CD8-positive, alpha-beta memory T cell (primary cell): ENCODE measurements at places on chromosomes 5 and 9. TPM values are rescaled to one million over a fixed set of nuclear protein-coding genes. Genes with fewer than 3 reads are reported as not detected.

GRCh38 chr9:127660886-127661741, 45.7 kb upstream of the CFAP157 start:
- DNase-seq, result no peak

The CFAP157 gene
- not detected for total RNA-seq

DNA sequence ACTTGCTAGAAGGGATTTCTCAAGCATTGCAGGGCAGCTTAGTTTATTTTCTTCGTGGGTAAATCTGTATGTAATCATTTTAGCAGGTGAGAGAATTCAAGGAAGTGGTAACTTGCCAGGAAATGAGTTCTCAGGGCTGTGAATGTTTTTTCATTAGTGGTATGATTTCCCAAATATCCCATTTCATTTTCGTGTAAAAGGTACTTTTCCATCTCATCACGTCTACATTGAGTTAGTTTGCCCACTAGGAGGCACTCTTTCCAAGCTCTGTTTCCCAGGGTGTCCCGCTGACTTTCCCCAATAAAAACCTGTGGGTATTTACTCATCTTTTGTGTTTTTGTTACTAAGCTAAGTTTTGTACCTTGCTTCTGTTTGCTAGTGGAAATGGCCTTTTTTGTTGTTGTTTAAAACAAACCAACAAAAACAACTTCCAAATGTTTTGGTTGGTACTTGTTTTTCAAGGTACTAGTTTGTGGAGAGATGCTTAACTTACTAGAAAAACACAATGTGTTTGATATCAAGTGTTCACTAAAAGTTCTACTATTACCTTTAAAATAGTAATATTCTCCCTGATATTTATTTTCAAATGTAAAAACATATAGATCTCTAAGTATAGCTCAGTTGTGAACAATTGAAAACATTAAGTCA, 373.6 kb downstream of the ADGRV1 start:
- no peak for DNase-seq

The CARD6 gene
- 2.1 TPM for total RNA-seq

The UGT3A2 gene
- total RNA-seq, result not detected

- DNase-seq, result no peak
Measured at GRCh38 chr5:60340326-60340725, 359.6 kb downstream of the DEPDC1B start.

The HSPB3 gene
- not detected for total RNA-seq

DNA sequence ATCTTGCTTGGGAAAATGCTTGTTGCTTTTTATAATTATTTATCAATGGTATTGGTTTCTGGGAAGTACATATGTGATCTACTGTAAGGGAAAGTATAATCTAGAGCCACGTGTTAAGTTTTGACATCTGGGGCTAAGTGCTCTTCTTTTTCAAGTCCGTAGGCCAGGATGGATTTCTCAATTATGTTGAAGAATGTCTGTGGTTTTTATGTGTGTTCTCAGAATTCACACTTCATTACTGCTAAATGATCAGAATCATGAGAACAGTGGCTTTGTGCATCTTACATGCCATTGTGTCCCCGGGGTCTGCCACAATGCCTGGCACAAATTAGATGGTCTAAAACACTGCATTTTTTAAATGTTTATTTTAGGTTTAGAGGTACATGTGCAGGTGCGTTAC, 14.5 kb upstream of the AUH start:
- no peak for DNase-seq

DNA sequence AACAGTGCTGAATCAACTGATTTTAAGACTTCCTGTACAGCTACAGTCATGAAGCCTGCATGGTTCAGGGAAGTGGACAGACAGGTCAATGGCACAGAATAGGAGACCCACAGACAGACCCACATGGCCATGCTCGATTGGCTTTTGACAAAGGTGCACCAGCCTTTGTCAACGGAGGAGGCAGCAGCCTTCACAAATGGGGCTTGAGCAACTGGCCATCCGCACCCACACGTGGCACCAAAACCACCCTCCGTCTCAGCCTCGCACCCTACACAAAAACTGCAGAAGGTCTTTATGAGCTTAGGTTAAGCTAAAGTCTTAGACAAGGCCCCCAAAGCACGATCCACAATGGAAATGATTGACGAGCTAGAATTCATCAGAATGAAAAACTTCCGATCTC, 59.5 kb upstream of the UBAC1 start:
- DNase-seq, result no peak

The FSD1L gene
- 3.8 TPM for total RNA-seq

DNA sequence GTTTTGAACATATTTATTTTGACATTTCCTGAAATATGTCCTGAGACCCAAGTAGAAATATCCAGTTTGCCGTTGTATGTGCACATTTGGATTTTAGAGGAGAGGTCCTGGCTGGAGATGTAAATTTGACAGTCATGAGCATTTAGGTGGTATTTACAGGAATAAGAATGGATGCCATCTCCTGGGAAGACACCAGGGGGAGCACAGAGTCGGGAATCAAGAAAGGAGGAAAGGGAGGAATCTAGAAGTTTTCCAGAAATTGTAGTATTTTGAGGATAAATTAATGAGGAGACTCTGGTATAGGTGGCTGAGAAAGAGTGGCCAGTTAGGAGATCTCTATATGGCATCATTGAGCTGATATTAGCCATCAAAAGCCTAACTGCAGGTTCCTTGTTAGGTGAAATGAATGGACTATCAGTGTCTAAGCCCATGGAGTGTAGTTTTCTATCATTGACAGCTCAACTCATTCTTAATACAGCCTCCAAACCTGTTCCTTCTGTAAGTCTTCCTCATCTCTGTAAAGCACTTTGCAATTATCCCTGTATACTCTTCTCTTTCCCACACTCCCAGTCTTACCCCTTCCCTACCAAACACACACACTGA, 7.2 kb downstream of the GAPT start:
- DNase-seq, result no peak

- DNase-seq, result no peak
Measured at GRCh38 chr5:96080557-96080956, 118.9 kb upstream of the ELL2 start.

The MORN5 gene
- total RNA-seq, result not detected

DNA sequence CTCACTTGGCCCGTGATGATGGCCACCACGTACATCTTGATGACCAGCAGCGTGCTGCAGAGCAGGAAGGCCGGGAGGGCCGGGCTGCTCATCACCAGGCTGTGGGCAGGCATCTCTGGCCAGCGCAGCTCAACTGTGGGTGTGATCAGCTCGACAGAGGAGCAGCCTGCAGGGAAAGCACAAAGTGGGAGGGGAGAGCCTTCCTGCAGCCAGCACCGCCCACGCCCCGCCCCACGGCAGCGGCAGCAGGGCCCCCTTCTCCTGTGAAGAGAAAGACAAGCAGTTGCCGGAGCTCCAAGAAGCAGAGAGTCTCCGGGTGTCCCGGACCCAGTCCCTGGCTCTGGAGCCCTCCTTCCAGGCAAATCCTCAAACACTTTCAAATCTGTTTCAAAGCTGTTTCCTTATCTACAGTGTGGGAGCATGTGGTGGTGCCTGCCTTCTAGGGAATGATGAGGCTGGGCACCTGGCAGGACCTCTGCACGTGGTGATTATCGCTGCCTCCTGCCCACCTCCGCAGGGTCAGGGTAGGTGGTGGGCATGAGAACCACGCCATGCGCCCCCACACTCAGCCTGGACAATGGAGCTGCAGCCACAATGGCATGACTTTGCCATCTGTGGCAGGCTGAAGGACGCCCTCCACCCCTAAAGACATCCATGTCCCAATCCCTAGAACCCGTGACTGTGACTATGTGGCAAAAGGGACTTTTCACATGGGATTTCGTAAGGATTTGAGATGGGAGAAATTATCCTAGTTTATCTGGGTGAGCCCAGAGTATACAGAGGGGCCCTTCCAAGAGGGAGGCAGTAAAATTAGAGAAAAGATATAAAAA, at the start of gene PTGES:
Gene PTGES (minus strand): TSS at position 143 of the 830 bp plus-strand sequence. CDS start 30 bp downstream, at position 113.
- peak; percentile 49 for DNase-seq

DNA sequence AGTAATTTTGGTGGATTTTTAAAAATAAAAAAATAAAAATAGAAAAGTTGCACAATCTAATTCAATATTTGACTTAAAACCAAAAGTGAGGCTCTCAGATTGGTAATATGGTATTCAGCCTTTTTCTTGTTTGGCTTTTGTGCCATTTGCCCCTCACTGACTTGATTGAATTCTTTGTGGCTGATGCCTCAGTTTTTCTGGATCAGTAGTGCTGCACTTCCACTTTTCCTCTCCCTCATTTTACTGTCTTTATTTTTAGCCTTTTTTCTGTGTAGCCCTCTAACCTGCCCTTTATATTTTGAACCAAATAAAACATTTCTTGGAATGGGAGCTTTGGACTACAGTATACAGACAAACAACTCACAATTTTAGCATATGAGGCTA, 3.8 kb upstream of the MSMP start:
- no peak for DNase-seq

DNA sequence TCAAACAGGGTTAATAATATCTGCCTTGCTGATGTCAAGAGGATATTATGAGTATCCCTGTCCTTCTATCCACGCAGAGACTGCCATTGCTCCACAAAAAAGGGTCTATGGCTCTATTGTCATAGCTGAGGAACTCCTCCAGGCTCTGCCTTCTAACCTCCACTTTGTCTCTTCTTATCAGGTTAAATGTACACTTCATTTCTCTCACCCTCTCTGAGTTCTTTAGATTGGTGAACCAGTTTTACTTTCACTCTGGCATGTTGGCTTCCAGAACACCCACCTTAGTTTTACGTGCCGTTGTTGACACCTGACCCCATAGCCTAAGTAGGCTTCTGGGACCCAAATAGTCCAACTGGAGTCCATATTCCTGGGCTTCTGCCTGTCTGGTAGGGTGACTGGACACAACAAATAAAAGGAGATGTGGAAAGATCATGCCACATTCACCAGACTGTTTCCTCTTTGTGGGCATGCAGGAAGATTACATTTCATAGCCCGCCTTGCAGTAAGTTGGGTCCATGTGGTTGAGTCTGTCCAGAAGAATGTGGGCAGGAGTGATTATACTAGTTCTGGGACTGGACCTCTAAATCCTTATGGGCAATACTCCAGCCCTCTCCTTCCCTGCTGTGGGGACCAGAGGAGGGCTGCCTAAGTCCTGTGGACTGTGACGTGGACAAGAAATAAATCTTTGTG, 350.4 kb upstream of the CLINT1 start:
- no peak for DNase-seq

DNA sequence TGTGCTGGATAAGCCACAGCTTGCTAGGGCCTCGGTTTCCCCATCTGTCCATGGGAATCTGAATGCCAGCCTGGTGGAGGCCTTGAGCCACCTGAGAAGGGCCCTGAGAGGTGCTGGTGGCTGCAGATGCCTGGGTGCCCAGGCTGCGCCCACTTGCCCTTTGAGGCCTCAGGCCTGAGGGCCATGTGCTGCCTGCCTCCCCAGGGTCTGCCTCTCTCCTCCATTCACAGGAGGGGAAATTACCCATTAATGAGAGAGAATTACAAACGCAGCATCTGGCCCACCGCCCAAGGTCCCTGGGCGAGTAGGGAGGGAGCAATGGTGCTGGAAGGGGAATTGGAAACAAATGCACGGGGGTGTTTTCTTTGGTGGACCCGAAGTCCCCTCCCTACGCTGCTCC, 59.6 kb downstream of the BARX1 start:
- no peak for DNase-seq

DNA sequence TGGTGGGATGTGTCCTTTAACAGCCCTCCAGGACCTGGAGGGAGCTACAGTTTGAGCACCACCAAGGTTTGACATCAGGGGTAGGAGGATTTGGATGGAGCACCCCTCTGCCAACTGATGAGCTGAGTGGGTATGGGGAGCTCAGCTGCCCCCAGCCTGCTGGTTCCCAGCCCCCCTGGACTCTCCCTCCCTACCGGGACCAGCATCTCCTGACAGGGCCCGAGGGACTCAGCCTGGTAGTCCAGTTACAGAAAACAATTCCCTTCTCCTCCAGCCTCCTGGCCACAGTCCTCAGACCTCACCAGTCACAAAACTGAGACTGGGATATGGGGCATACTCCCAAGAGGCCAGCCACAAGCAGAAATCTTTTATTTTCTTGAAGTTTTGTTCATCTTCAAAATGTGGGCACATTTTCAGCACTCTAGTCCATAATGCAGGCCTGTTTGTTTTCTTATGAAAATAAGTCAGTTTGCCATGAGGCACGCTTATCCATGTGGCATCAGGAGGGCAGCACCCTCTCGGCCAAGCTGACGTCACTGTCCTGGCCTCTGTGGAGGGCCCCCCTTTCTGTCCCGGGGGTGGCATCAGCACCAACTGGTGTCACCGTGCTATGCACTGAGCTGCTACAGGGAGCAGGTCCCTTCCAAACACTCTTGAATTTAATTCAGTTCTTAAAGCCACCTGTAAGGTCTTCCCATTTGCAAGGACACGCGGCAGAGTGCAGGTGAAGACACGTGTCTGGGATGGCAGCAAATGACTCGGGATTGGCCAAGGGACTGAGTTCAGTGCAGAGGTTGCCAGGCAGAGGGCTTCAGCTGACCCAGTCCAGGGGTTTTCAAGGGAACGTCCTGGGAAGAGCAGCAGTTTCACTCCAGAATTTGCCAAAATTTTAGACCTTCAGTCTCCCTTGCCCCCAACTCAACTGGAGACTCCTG, 187.6 kb downstream of the GADD45G start:
- no peak for DNase-seq

DNA sequence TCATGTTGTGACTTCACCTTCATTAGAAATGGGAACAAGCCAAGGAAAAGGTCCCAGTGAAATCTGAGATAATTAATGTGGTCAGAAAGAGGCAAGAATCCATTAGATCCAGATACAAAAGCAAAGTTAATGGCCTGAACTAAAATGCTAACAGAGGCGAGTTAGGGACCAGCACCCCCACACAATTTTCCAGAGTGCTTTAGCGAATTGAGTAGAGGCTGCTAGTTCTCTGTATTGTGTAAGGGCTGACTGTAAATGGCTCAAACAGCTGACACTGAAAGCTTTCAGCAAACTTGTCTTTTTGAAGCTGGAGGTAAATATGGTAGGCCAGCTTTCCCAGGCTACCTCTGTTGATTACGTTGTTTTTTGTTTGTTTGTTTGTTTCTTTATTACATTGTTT, 75.5 kb downstream of the CSNK1A1 start:
- DNase-seq, result no peak

The ADAMTSL1 gene
- total RNA-seq, result not detected

- no peak for DNase-seq
Measured at GRCh38 chr5:158701406-158702177, 398.1 kb downstream of the EBF1 start.

DNA sequence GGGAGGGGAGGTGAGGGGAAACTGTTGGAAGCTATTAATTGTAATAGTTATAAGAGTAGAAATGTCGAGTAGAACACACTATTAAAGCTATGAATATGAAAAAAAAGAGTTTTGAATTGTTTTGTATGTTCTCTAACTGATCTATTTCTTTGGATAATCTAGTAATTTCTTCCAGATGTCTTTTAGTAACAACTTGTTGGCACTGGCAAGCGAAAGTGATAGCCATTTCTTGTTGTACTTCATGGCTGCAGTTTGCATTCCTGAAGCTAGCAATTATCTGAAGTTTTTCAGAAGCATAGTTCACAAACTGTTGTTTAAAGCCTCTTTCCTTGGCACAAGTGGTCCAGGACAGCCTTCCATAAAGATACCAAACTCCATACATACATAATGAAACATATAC, 49.4 kb upstream of the SPATA31C2 start:
- no peak for DNase-seq

- no peak for DNase-seq
Measured at GRCh38 chr5:118015511-118015910, 972.8 kb downstream of the DTWD2 start.

The CARD9 gene
- 1.4 TPM for total RNA-seq

The RNF183 gene
- not detected for total RNA-seq
